ENCODE measurements at places on chromosomes 2 and 18.
A peak's percentile ranks its signal among the peaks of the same experiment; 100 is the strongest.

GRCh38 chr2:233892793-233893192 lies 24.4 kb upstream of the TRPM8 start:
- DNase-seq, result no peak

DNA sequence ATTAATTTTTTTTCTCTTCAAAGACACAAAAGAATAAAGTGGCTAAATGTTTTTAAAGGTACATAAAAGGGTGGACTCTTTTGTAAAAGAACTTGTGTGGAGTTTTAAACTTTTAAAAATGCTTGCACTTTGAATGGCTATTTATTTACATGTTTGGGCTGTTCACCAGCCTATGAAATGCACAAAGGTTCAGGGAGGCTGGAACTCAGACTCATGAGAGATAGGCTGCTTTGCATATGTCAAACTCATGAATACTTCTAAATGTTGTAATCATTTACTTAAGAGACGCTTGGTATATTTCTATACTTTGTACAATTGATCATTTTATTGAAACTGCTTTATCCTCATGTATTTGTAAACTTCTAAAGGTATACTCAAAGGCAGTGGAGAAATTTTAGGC lies 79.9 kb downstream of the ZEB2 start:
- no peak for DNase-seq

DNA sequence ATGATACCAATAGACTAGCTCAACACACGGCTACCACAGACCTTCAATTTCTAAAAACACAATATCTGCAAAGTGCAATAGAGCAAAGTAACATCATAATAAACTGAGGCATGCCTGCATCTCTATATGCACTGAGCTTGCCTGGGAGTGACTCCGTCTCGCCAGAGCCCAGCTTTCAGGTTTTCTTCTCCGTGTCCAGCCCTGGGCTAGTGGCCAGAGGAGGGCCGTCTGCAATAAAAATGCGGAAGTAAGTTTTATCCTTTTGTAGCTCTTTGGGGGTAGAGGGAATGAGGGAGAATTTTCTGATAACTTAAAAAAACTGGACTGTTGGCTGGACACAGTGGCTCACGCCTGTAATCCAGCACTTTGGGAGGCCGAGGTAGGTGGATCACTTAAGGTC lies 41.0 kb upstream of the GPR17 start:
- no peak for DNase-seq

DNA sequence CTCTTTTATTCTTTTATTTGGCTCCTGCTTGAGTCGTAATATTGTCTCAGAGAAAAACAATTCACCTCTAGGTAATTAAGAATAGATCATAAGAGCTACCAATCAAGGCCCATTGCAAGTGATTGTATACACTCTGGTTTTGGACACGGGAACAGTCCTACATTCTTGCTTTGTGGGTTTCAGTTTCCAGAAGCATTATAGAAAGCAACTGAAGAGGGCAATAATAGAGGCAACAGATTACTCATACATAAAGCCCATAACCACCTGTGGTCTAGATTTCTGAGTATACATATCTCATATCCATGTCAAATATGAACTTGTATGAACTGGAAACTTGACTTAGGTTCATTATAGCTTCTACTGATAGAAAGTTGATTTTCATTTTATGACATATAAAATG lies 65.4 kb downstream of the DIS3L2 start:
- no peak for DNase-seq

DNA sequence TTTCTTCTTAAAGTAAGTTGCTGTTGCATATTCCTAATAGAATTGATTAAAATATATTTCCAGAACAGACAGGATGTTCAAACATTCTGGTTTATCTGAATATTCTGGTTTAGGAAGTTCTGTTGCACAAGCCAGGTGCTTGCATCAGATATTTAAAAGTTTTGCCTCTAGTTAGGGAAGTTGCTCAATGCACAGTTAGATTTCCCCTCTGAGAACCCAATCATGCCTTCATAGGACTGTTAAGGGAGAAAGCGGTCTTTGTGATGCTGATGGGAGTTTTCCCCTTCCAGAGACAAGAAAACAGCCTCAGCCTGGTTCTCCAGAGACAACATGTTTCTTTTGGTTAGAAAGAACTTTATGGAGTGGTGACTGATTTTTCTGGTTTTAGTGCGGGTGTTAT lies 65.6 kb upstream of the REV1 start:
- no peak for DNase-seq

- no peak for DNase-seq
Observed at GRCh38 chr18:71116535-71116934, 827.7 kb downstream of the SOCS6 start.

- DNase-seq, result no peak
Observed at GRCh38 chr18:48800466-48800865, 150.3 kb downstream of the SMAD7 start.

- DNase-seq, result no peak
Observed at GRCh38 chr2:236622660-236623059, 53.0 kb downstream of the ACKR3 start.

GRCh38 chr2:36578343-36579296 lies 19.3 kb downstream of the FEZ2 start:
- DNase-seq, result no peak

DNA sequence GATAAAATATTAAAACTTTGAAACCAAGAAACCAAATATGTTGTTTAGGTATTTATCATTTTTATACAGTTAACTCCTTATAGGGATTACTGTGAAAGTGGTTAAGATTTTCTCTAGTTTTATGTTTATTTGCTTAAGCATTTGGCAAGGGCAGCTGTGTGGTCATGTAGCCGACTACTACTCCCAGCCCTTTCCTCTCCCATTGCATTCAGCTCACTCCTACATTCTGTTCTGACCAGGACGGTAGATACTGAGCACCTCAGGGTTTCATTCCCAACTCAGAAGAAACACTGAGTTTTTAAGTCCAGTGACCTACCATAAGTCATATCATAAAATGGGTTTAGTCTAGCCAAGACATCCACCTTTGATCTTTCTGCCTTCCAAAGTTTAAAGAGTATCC lies 19.8 kb downstream of the FZD5 start:
- DNase-seq, result no peak

DNA sequence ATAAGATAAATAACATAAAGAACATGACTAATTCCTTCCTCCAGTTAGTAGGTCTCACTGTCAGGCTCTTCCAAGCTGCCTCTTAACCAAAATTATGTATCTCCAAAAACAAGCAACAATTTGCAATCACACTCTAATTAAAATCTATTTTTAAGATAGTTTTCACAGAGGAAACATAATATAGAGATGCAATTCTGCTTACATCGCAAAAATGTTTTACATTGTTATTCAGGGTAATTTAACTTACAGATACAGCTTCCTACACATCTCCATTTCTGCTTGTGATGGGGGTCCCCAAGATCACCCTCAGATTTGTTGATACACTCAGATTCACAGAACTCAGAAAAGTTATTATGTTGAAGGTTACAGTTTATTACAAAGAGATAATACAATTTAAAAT lies 115.5 kb downstream of the DSC3 start:
- DNase-seq, result no peak

- no peak for DNase-seq
Observed at GRCh38 chr2:23423062-23423872, 38.3 kb downstream of the KLHL29 start.

DNA sequence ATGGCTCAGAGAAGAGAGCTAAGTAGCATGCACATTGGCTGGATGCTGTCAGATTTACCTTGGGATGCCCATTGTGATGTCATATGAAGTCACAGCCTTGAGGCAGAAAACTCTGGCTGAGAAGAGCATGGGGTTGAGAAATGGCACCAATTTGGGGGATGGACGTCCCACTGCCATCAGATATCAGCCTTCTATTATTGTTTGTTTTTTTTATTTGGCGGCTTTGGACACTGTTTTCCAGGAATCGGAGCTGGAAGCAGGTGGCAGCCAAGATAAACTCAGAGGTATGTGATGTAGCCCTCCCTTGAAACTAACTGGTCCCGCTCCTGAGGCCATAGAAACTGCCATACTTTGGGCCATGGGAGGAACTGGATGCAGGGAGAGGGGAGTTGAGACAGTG lies 40.6 kb downstream of the GCKR start:
- DNase-seq, result no peak

- no peak for DNase-seq
Observed at GRCh38 chr2:42281416-42282081, 79.5 kb downstream of the COX7A2L start.

- DNase-seq, result no peak
Observed at GRCh38 chr18:1092228-1092627, 187.6 kb downstream of the ADCYAP1 start.

DNA sequence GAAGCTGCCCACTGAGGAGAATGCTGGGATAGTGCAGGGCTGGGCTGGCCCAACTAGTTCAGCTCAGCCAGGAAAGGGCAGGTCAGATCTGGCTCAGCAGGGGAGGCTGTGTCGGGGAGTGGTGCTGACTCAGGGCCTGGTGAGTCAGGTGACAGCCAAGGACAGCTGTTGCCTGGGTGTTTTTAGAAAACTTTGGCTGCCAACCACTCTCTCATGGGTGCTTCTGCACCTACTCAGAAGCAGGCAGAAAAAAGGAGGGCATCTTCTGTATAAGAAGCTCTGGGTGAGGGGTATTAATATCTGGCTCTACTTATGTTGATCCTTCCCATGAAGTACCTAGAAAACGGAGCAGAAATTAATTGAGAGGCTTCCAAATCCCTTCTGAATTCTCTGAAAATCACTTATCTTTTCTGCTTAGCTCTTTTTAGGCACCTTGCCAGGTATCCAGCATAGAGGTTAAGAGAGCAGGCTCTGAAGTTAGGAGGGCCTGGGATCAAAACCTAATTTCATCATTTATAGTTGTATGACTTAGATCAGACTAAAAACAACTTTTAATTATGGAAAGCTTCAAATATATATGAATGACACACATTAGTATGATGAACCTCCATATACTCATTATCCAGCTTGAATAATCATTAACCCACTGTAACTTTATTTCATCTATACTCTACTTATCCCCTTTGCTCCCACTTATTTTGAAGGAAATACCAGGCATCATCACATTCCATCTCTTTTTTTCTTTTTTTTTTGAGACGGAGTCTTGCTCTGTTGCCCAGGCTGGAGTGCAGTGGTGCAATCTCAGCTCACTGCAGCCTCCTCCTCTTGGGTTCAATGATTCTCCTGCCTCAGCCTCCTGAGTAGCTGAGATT lies 15.5 kb upstream of the RAB10 start:
- peak; percentile 10 for DNase-seq

DNA sequence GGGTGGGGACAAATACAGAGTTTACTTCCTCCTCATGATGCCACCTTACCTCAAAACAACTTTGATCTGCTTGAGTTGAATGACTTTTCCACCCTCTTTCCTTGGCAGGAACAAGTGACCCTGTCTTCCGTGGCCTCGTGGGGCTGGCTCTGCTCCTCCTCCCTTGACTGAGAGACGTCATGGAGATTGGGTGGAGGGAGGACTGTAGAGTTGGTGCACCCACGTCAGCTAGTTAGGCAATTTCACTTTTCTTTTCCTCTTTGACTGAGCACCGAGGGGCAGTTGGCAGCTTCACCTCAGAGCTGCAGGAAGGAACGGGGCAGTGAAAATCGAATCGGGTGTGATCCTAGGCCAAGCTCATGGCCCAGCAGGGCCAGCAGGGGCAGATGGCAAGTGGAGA lies at the start of gene SP140:
Gene SP140, plus strand, starts transcription at position 251 of the 400 bp plus-strand sequence. Its CDS starts 109 bp downstream, at position 360.
- DNase-seq, result peak; percentile 61

DNA sequence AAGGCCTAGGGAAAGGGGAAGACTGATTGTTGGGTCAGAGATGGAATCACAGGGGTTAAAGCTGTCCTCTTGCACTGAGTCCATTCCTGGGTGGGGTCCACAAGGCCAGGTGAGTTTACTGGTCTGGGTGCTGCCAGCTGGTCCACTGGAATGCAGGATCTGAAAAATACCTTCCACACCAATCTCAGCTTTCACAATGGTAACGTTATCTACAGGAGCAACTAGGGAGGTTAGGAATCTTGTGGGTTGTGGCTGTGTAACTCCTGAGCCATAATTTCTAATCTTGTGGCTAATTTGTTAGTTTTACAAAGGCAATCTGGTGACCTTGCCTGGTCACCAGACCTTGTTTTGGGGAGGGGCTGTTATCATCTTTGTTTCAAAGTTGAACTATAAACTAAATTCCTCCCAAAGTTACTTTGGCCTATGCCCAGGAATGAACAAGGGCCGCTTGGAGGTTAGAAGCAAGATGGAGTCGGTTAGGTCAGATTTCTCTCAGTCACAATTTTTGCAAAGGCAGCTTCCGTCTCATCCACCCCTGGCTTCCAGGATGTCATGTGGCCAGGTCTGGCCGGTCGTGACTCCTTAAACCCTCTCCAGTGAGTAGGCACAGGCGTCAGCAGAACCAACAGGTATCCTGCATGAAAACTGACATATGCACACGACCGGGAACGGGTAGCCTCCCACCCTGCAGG lies 123.3 kb upstream of the SH3BP4 start:
- DNase-seq, result no peak

DNA sequence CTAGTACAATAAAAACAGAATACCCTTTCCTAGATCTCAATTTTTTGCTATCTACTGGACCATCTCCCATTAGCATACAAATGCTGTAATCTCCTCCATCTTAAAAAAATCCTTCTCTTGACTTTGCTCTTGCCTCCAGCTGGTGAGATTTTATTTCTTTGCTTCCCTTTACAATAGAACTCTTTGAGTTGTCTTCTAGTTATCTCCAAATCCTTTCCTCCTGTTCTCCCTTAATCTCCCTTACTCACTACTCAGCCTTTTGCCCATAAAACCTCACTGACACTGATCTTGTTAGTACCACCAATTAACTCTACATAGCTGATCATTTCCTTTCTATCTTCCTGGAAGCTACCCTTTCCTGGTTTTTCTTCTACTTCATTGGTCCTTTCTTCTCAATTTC lies 63.5 kb upstream of the FRZB start:
- no peak for DNase-seq

DNA sequence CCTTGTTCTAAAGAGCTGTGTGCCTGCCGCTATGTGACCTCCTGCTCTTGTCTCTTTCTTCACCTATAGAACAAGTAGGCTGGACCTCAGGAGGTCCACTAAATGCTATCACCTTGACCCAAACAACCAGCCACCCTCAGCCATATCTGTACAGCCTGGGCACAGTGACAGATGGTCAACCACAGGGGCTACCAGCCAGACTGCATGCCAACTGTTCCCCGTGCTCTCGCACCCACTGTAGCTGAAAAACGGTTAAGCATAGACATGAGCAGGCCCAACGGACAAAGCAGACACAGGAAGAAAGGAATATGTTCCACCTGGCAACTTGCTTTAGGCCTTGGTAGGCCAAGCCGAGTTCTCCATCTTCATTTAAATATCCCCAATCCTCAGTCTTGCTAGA lies 43.2 kb upstream of the ACAA2 start:
- no peak for DNase-seq

DNA sequence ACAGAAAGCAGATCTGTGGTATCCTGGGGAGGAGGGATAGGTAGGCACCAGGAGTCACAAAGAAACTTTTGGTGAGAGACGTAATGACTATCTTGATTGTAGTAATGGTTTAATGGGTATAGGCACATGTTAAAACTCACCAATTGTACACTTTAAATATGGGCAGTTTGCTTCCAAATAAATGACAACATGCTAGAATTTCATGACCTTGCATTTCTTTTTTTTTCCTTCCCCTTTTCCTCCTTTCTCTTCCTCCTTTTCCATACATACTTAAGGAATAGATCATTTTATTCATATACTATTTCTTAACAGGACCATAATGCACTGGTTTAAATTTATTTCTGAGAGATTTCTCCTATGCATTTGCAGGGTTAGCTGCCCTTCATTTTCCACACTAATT lies 341.8 kb downstream of the TMEM182 start:
- DNase-seq, result no peak
